Coronary artery (tissue), 2 donors: ENCODE measurements at places on chromosomes 13 and 19.

DNA sequence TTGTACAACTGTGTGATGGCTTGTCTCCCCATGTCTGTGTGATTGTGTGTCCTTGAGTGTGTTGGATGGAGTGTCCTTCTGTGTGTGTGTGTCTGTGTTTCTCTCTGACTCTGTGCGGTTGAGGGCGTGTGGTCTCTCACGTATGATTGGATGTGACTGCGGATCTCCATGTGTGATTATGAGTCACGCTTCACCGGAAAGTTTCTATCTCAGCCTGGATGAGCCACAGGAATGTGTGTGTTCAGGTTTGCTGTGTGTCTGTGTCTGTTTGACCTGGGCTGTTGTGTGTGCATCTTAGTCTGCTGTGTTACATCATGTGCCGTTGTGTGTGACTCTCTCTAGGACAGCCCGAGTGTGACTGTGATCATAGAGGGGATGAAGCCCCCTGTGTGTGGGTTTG is 15.5 kb upstream of the ZNF835 start:
- DNase-seq: no peak

DNA sequence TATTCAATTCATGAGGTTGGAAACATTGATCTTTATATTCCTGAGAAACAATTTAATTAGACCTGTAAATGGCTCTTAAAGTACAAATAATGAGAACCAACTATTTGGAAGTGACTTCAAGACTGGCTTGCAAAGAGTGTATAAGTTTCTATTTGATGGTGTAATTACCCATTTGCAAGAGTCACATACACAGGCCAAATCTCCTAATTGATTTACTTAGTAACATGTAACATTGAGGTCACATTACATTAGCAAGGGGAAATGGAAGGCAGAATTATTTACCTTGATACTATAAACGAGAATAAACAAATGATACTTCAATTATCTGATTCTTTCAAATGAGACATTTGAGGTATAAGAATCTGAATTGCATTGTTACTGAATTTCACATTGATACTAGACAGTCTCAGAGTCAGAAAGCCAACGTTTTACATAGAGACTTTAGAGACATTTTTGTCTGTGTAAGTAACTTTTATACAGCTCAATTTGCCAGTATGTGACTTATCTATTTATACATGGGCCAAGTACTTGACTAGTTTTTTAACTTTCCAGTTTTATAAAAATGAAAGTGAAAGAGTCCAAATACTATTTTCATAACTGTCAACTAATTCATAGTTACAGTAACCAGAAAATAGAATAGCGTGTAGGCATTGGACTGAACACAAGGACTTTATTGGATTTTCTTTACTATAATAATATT is 95.6 kb upstream of the RFC3 start:
- no peak for DNase-seq

- no peak for DNase-seq
These were observed 18.9 kb downstream of the VASP start for GRCh38 chr19:45526143-45526542.

GRCh38 chr13:113489549-113490495 is 689 bp downstream of the DCUN1D2 start:
- DNase-seq: no peak

DNA sequence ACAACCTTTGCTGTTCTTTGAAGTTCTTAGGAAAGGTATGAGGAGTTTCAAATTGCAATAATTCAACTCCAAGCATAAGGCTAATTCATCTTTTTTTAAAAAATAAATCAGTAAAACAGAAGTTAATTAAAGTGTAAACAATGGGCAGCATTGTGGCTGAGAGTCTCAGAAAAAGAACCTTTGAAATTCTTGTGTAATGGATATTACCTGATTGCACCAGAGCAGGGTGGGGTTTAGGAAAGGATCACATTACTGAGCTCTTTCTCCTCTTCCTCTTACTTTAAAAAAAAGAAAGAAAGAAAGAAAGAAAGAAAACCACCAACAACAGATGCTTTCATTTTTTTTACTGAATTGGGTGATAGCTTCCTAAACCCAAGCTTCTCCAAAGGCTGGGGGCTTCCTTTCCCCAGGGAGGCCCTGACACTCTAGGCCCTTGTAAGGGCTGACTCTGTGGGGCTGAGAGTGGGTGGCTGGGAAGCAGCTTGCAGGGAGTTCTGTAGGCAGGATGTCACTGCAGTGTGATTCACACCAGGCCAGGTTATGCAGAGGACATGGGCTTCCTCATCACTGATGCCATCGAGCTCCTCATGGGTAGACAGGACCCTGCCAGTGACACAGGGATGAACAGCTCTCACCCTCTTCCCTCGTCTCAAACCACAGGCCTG is 564.5 kb downstream of the FGF9 start:
- no peak for DNase-seq
